Epithelial cell of proximal tubule (primary cell): ENCODE measurements at places on chromosomes 12 and 14. TPM values are rescaled to one million over a fixed set of nuclear protein-coding genes. Genes with fewer than 3 reads are reported as not detected.

DNA sequence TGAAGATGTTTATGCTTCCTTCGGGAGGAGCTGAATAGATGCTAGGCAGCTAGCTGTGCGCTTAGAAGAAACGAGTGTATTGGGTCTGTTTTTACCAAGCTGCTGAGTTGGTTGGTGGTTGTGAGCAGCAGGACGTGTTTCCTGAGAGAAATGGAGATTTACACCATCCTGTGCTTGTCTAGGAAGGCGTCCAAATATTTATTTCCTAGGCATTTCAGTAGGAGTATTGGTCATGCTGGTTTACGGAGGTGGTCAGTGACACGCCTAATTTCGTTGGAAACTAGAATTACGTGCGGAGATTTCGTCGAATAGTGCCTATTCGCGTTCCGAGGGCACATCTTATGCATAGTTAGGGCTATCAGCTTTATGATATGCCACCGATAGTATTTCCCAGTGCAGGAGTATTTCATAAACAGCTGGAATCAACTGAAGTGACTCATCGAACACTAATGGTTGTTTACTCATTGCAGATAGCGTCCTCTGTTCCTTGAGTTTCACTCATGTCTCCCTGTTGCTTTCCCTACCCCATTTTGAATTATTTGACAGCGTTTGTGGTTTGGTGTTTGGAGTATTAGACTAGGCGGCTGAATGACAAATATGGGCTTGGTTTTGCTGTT, 780 bp downstream of the TBC1D15 start:
- DNase-seq = peak; percentile 46

GRCh38 chr12:56884421-56884820, 49.8 kb downstream of the SDR9C7 start:
- no peak for DNase-seq

DNA sequence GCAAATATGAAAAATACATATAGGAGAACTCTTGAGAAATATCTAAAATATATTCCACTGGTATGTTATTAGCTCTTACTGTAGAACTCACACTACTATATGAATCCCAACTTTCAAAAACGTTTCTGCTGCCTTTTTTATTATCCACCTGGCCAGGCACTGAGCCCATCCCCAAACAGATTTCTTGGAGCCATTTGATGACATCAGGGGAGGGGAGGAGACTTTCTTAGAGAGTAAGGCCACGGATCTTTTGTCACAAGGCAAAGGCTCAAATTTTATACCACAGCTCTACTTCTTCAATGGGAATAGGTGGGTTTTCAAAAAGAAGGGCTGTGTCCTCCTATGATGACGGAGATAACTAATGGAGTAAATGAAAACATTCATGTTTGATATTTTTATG, 83.0 kb downstream of the SLC25A21 start:
- DNase-seq = no peak

DNA sequence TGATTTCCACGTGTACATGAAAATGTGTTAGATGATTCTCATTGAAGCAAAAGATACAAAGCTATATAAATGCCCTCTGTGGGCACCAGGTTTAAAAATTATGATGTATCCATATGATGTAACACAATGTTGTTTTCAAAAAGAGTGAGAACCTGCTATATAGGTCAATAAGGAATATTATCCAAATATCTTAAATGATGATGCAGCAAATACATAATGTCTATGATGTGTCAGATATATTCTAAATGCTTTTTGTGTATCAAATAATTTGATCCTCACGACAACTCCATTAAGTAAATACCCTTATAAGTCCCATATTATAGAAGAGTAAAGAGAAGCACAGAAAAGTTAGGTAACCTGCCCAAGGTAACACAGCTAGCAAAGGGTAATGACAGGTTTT, 393.0 kb upstream of the DCN start:
- DNase-seq = no peak

- DNase-seq = no peak
These were observed 596.9 kb downstream of the TRHDE start for GRCh38 chr12:72869024-72869423.

GRCh38 chr12:43462080-43462479, 89.9 kb downstream of the ADAMTS20 start:
- no peak for DNase-seq

DNA sequence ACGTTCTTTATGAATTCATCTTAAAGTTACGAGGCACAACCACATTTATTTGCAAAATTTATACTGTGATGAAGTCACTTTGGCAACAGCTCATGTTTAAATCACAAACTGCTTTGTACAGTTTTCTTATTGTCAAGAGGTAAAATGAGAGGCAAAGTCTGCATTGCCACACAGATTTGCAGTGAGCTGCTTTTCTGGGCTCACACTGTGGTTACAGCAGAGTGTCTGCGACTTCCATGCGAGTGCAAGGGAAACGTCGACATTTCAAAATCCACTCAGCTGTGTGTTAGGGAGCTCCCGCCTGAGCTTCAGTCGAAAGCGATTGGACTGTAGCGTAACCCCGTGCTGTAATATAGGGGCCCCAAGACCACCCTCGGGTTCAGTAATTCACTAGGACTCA, 13.0 kb downstream of the MTA1 start:
- DNase-seq = no peak

DNA sequence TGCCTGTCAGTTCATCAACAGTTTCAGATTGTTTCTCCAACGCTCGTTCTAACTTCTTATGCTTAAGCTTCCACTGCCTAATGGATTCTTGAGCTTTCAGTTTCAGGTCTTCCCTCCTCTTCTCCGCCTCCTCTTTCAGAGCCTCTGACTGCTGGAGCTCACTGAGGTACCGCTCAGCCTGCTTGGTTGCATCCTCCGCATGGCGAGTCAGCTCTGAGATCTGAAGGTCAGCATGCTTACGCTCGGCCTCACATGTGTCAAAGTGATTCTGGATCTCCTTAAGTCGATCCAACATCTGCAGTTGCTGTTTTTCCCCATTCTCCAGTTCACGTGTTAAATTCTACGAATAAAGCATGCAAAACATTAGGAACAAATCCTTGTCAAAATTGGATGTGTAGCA, 148.8 kb downstream of the CEP128 start:
- DNase-seq = no peak

GRCh38 chr12:107355004-107355565, 261.7 kb upstream of the CRY1 start:
- no peak for DNase-seq

GRCh38 chr12:41681898-41682297, 462.8 kb downstream of the GXYLT1 start:
- DNase-seq = no peak

DNA sequence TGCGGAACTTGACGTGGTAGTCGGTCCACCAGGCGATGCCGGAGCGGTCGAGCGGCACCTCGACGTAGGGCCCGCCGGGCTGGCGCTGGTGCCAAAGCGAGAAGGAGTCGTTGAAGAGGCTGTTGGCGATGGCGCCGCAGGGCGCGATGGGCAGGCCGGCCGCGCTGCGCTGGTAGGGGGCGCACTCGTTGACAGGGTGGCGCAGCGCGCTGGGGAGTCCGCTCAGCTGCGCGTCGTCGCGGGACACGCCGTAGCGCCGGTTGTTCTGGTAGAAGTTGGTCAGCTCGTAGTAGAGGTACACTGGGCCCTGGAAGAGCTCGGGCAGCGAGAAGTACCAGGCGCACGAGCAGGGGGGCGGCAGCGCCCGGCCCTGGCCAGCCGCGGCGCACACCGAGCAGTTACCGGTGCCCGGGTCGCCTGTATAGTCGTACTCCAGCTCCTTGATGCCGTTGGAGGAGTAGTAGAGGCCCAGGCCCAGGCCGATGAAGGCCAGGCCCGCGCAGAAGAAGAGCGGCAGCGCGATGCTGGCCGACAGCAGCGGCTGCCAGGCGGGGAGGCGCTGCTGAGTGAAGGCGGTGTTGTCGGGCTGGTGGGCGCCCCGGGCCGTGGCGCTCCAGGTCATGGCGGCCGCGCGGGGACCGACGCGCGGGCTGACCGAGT, 482 bp downstream of the TMEM30B start:
- no peak for DNase-seq

GRCh38 chr12:68609998-68610369, 715 bp upstream of the RAP1B start:
- DNase-seq = no peak

TARBP2 gene
- total RNA-seq = 51.9 and 78.2 TPM in 2 replicates

RALGAPA1 gene
- 14.3 and 19.5 TPM in 2 replicates for total RNA-seq
